ENCODE measurements at places on chromosomes 5 and 9.
A peak's percentile ranks its signal among the peaks of the same experiment; 100 is the strongest.

GRCh38 chr5:142872795-142873194 lies 102.6 kb downstream of the ARHGAP26 start:
- no peak for DNase-seq

DNA sequence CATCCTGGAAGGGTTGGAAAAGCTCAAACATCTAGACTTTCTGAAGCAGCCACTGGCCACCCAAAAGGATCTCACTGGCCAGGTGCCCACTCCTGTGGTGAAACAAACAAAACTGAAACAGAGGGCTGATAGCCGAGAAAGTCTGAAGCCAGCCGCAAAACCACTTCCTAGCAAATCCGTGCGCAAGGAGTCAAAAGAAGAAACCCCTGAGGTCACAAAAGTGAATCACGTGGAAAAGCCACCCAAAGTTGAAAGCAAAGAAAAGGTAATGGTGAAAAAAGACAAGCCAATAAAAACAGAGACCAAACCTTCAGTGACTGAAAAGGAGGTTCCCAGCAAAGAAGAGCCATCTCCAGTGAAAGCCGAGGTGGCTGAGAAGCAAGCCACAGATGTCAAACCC lies 87.6 kb downstream of the MAP1B start:
- no peak for DNase-seq

DNA sequence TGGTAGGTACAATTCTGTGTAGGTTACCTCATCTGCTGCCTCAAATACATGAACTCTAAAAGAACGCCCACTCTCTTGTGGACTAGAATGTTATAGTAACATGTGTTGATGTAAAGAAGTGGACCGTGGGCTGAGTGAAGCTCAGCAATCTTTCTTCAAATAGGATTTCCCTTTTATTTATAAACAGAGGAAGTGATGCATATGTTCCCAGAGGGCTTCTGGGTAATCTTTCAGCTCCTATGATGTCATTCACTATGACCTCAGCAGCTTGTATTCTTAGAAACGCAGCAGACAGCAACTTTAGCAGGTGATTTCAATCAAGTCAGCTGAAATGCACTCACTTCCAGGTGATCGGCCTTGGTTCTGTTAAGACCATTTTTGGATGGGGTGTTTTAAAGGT lies 14.4 kb downstream of the F2RL2 start:
- DNase-seq: no peak

GRCh38 chr9:109779711-109780452 lies at the start of gene PALM2AKAP2:
Gene PALM2AKAP2 (plus strand): TSS chr9:109780198. CDS start chr9:109780489, 291 bp downstream.
- DNase-seq: peak; percentile 77

DNA sequence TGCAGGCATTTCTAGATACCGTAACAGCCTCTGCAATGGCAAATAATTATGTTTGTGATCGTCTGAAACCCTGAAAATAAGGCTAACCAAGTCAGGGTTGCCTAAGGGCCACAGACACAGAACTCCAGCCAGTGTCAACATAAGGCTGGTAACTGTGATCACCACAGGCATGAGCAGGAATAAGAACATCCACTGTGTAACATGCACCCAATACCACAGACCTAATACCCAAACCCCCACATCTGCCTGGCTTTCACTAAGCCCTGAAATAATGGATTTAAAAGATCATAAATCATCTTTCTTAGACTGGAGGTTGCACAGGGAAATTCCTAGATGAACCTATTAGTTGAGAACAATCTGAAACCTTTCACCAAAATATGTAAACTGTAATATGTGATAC lies 394.5 kb downstream of the NFIB start:
- no peak for DNase-seq

DNA sequence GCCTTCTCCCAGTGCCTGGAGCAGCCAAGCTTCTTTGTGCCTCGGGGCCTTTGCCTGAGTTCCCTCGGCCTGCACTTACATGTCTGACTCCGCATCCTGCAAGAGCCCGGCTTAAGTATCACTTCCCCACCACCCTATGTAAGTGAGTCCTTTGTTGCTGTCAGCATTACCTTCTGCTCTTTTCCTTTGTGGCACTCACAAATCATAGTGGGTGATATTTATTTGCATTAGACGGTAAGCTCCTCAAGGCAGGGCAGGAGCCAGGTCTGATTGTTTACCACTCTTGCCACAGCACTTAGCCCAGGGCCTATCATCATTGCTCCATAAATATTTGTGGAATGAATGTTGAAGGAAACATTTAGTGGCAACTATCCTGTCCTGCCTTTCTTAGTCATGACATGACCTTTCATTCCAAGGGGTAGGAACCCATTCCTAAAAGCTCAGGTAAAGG lies 4.8 kb downstream of the GM2A start:
- no peak for DNase-seq

GRCh38 chr5:150542933-150543445 lies 35.1 kb downstream of the NDST1 start:
- no peak for DNase-seq

DNA sequence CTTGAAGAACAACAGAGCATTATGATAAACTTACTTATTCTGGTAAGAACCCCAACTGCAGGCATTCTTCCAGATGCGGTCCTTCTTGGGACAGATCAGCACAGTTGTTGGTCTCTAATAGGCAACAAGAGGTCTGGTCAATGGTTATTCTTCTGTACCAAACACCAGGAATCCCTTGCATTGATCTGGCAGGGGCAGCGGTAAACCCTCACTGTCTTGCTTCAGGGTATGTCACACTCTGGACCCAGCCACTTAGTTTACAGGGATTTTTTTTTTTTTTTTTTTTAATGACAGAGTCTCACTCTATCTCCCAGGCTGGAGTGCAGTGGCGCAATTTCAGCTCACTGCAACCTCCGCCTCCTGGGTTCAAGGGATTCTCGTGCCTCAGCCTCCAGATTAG lies 1.3 kb upstream of the FAM193B start:
- no peak for DNase-seq

GRCh38 chr5:74576941-74577456 lies 63.5 kb downstream of the ENC1 start:
- DNase-seq: no peak

DNA sequence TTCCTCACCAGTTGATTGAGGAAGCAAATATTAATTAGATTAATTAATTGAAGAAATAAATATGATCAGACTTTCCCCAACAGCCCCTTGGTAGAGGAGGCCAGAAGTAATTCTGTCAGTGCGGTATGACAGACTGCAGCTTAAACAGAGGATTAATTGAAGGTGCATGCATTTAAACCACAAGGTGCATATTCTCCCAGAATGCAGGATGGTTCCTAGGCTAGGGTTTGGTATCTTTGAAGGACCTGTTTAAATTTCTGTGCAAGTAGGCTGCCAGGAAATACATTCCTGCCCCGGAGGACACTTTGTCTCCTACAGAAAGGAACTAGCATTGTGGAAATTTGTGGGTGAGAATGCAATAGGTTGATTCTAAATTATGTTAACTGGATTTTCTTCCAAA lies 50.5 kb upstream of the PALM2AKAP2 start:
- DNase-seq: no peak

GRCh38 chr5:172637110-172637580 lies 3.9 kb upstream of the NEURL1B start:
- DNase-seq: peak; percentile 52
